ENCODE measurements at places on chromosomes 16 and 17. TPM values are rescaled to one million over a fixed set of nuclear protein-coding genes. Genes with fewer than 3 reads are reported as not detected.
A peak's percentile ranks its signal among the peaks of the same experiment; 100 is the strongest.

- peak; percentile 77 for DNase-seq
These were observed 27.3 kb downstream of the HIC1 start for GRCh38 chr17:2082003-2082781.

The MYH2 gene
- not detected for total RNA-seq

The KIFC3 gene
- 49.3 TPM for total RNA-seq

DNA sequence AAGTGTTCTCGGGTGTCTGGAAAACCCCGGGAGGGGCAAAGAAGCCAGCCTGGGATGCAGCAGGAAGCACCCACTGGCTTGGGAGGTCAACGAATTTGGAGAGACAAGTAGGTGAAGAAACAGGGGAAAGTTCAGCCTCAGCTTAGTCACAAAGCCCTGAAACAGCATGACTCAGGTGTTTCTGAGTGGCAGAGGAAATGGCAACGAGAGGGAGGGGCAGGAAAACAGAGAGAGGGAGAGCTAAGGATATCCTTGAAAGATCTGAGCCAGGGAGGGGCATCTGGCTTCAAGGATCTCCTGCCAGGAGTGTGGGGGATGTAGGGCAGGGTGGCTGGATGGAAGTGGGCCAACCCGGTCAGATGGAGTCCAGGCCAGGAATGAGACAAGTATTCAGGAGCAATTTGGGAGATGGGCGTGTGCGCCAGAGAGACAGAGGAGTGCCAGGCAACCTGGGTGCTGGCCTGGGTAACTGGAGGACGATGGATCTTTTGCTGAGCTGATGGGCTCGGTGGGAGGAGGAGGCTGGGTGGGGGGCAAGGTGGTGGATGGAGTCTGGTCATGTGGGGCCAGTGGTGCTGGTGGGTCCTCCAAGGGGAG lies 27.2 kb downstream of the ABCC3 start:
- peak; percentile 96 for DNase-seq

DNA sequence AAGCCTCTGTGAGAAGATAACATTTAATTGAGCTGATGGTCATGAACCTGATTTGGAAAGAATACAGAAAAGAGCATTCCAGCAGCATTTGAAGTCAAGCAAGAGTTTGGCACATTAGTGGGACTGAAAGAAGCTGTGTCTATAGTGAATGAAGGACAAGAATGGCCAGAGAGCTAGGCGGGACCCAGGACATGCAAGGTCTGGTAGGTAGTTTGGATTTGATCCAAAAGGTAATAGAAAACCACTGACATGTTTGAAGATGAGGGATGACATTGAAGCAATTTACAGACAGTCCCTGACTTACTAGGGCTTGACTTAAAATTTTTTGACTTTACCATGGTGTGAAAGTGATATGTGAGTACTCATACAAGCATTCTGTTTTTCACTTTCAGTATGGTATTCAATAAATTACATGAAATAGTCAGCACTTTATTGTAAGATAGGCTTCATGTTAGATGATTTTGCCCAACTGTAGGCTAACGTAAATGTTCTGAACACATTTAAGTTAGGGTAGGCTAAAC lies 7.6 kb downstream of the CYB5B start:
- no peak for DNase-seq

GRCh38 chr16:10493276-10493675 lies 87.1 kb downstream of the EMP2 start:
- DNase-seq = peak; percentile 17

- DNase-seq = no peak
These were observed 4.9 kb downstream of the CDH11 start for GRCh38 chr16:65116818-65117430.

The ZG16 gene
- not detected for total RNA-seq

Data from RPMI7951 (cell line).